ENCODE measurements at places on chromosomes 5 and 9. TPM values are rescaled to one million over a fixed set of nuclear protein-coding genes. Genes with fewer than 3 reads are reported as not detected.

LHX3 gene
- polyA plus RNA-seq, result not detected

SLC6A19 gene
- polyA plus RNA-seq, result not detected

PCDHGC5 gene
- polyA plus RNA-seq, result 0.72 TPM

TRIM36 gene
- polyA plus RNA-seq, result 0.08 TPM

ANXA2R gene
- polyA plus RNA-seq, result 1.1 TPM

CBY3 gene
- not detected for polyA plus RNA-seq

- no peaks in the 10 kb centered on the region for H3K27me3 ChIP-seq
- no peak overlapping the region for H3K4me3 ChIP-seq
- DNase-seq, result no peak
- no peaks in the 10 kb centered on the region for H3K36me3 ChIP-seq
- H3K27ac ChIP-seq, result no peak overlapping the region
- no peaks in the 10 kb centered on the region for H3K4me1 ChIP-seq
These were observed 42.3 kb upstream of the MUSK start for GRCh38 chr9:110626101-110626829.

DNA sequence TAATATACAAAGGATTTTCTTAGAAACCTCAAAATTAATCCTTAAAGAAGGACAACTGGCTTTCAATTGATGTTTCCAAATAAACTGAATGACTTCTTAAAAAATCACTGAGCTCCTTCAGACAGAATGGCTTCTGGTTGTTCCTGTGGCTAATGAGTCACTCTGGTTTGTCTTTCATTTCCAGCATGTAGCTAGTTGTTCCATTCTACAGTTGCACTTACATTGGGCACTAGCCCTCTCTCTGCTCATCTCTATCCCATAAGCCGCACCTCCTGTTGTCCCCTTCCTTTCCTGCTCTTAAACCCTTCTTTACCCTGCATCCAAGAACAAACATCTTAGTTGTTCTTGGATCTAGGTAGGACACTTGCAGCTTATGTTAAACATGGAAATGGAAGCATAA lies 235.3 kb upstream of the HAPLN1 start:
- no peaks in the 10 kb centered on the region for H3K36me3 ChIP-seq
- DNase-seq, result no peak
- no peak overlapping the region for H3K4me3 ChIP-seq
- no peaks in the 10 kb centered on the region for H3K27me3 ChIP-seq
- no peak overlapping the region for H3K27ac ChIP-seq

- no peaks in the 10 kb centered on the region for H3K27me3 ChIP-seq
- H3K36me3 ChIP-seq, result peaks cover 27% of the 10 kb centered on the region
- no peak for DNase-seq
- H3K4me1 ChIP-seq, result no peaks in the 10 kb centered on the region
- no peak overlapping the region for H3K27ac ChIP-seq
These were observed 72.5 kb downstream of the AP3B1 start for GRCh38 chr5:78221964-78222451.

DNA sequence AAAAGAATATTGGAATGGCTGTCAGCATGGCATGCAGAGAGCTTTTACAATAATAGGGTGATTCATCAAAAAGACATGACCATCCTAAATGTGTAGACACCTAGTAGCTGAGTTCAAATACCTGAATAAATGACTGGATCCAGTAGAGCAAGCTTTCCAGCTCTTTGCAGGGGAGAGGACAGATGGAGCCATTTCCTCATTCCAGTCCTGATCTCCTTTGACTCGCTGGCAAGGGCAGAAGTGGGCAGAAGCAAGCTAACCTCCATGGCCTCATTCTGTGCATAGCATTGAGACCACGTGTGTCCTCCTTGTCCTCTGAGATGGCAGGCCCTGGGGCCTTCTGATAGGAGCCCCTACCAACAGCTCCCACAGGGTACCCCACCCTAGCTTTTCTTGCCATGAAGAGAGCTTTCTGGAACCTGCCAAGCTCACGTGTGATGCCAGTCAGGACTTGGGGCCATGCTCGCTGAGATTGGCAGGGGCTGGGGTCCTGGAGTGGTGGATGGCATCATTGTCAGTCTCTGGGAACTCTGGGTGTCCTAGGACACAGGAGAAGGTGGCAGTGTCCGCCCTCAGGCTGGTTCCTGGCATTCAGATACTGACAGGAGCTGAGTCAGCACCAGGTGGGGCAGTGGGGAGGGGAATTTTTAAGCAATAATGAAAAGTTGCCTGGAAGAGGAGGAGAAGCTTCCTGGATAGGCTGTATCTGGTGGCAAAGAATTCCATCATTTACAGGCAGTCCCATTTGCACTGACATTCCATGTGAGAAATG lies 33.6 kb downstream of the WWC1 start:
- no peak for DNase-seq
- no peak overlapping the region for H3K27ac ChIP-seq
- H3K27me3 ChIP-seq, result peaks cover 7% of the 10 kb centered on the region
- H3K4me3 ChIP-seq, result no peak overlapping the region
- no peaks in the 10 kb centered on the region for H3K4me1 ChIP-seq
- H3K36me3 ChIP-seq, result no peaks in the 10 kb centered on the region

GRCh38 chr9:92627651-92628050 lies 42.3 kb downstream of the IPPK start:
- H3K27ac ChIP-seq, result no peak overlapping the region
- H3K4me1 ChIP-seq, result no peaks in the 10 kb centered on the region
- H3K36me3 ChIP-seq, result peaks cover 21% of the 10 kb centered on the region
- H3K27me3 ChIP-seq, result no peaks in the 10 kb centered on the region

GRCh38 chr5:91468651-91469422 lies 85.7 kb upstream of the ARRDC3 start:
- peak overlapping the region; percentile 84 for H3K27ac ChIP-seq
- H3K4me1 ChIP-seq, result no peaks in the 10 kb centered on the region
- H3K4me3 ChIP-seq, result no peak overlapping the region

- no peaks in the 10 kb centered on the region for H3K36me3 ChIP-seq
- peaks cover 45% of the 10 kb centered on the region for H3K27me3 ChIP-seq
- no peak for DNase-seq
These were observed 5.0 kb downstream of the DMRT3 start for GRCh38 chr9:981491-981898.

DNA sequence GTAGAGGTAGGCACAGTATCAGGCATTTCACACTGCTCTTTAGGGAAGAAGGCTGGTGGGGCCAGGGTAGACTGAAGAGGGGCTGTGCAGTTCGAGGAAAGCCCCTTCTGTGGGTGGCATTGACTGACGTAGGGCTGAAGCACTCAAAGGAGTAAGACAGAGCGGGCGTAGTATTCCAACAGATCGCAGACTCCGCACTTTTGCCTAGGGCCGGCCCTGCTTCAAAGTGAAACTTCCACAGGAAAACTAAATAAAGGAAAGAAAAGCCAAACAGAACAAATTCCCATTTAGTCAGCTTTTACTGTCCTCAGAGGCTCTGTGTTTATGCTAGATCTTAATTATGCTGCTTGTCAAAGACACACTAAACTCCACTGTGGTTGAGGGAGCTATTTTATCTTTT lies 493.0 kb upstream of the WWC1 start:
- H3K27me3 ChIP-seq, result no peaks in the 10 kb centered on the region
- no peaks in the 10 kb centered on the region for H3K36me3 ChIP-seq
- no peak overlapping the region for H3K4me3 ChIP-seq
- no peak overlapping the region for H3K27ac ChIP-seq

DNA sequence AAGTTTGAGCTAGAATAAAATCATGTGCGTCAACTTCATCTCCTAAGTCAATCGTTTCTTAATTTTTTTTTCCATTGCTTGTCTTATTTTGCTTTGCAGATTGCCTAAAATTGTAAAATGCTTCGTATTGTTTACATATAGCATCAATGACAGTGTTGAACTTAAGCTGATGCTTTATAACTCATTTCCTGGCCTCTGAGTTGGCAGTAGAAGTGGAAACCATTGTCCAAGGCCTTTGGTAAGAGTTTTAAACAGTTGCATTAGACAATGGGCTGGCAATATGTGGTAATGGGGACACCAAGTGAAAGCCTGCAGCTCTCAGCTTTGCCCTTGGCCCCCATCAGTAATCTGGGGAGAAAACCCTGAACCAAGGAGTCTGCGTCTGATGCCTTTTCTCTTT lies 154.8 kb upstream of the GAS1 start:
- H3K27me3 ChIP-seq, result no peaks in the 10 kb centered on the region
- H3K4me3 ChIP-seq, result no peak overlapping the region
- no peaks in the 10 kb centered on the region for H3K4me1 ChIP-seq
- no peaks in the 10 kb centered on the region for H3K36me3 ChIP-seq
- DNase-seq, result no peak

GRCh38 chr5:71620630-71621029 lies 33.5 kb downstream of the MCCC2 start:
- no peaks in the 10 kb centered on the region for H3K27me3 ChIP-seq
- H3K4me3 ChIP-seq, result no peak overlapping the region
- H3K36me3 ChIP-seq, result peaks cover 44% of the 10 kb centered on the region
- H3K27ac ChIP-seq, result no peak overlapping the region

- no peak for DNase-seq
- no peaks in the 10 kb centered on the region for H3K27me3 ChIP-seq
- no peaks in the 10 kb centered on the region for H3K4me1 ChIP-seq
These were observed 291.9 kb downstream of the COX7C start for GRCh38 chr5:86909418-86910295.

DNA sequence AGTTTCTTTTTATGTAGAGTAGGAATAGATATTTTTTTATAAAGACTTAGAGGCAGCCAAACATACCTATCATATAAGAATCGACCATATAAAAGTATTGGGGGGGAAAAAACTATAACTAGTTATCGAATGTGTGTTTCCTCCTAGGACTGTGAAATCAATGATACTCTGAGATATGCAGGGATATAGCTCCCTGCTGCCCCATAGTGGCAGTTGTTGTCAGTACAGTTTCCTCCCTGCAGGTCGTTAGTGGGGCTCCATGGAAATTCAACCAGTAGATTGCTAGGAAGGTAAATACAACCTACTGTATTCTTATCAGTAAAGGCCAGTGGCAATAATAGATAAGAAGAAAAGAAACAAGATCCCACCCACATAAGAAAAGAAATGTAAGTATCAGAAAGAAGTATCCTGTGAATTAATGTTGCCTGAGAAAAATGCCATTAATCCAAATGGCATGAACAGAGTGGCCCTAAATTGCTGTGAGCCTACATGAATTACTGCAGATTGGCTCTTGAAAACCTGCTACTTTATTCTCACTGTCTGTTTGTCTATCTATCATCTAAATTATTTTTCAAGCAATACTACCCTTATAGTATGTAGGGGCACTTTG lies 136.9 kb upstream of the FBN2 start:
- H3K4me3 ChIP-seq, result no peak overlapping the region
- H3K4me1 ChIP-seq, result no peaks in the 10 kb centered on the region
- H3K27ac ChIP-seq, result no peak overlapping the region

- H3K36me3 ChIP-seq, result no peaks in the 10 kb centered on the region
- H3K27me3 ChIP-seq, result no peaks in the 10 kb centered on the region
- DNase-seq, result no peak
- H3K4me3 ChIP-seq, result no peak overlapping the region
- no peaks in the 10 kb centered on the region for H3K4me1 ChIP-seq
These were observed 171.6 kb downstream of the FAM174A start for GRCh38 chr5:100706776-100707175.

DNA sequence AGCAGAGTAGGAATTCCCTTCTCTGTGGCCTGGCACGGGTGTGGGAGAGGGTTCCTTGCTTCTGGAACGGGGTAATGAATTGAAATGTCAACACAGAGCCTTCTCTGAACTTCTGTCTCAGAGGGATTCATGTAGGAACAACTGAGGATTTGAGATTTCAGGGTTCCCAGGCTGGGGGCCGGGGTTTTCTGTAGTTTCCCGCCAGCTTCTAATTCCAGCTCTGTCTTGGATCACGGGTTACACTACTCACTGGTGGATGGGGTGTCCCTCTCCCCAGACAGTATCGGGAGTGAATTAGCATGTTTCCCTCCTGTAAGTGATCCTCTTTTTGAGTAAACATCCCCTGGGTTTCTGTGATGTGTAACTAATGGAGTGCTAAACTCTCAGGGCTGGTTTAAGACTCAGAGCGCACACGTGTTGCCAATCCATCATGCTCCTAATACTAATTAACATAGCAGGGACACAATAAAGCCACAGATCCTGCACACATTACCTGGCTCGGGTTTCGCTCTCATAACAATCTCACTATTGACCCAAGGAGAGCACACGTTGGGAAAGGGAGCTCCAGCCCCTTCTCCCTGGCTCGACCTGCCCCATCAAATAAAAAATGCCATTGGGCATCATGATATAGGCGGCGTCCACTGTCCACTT lies 18.1 kb upstream of the DMRT2 start:
- no peaks in the 10 kb centered on the region for H3K36me3 ChIP-seq
- no peak overlapping the region for H3K4me3 ChIP-seq
- DNase-seq, result no peak
- H3K27ac ChIP-seq, result no peak overlapping the region
- no peaks in the 10 kb centered on the region for H3K4me1 ChIP-seq

GRCh38 chr5:84430863-84431663 lies 46.4 kb upstream of the EDIL3 start:
- DNase-seq, result no peak
- H3K4me1 ChIP-seq, result no peaks in the 10 kb centered on the region
- no peaks in the 10 kb centered on the region for H3K36me3 ChIP-seq
- no peak overlapping the region for H3K27ac ChIP-seq
- no peaks in the 10 kb centered on the region for H3K27me3 ChIP-seq

DNA sequence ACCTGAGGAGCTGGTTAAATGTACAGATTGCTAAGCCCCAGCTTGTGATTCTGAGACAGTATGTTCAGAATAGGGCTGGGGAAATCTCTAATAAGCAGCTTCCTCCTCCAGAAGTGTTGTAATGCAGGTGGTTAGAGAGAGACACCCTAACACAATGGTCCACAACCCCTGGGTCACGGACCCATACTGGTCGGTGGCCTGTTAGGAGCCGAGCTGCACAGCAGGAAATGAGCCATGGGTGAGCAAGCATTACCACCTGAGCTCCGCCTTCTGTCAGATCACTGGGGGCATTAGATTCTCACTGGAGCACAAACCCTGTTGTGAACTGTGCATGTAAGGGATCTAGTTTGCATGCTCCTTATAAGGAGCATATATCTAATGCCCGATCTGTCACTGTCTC lies 61.8 kb downstream of the SLC36A1 start:
- DNase-seq, result no peak
- H3K4me1 ChIP-seq, result no peaks in the 10 kb centered on the region
- no peaks in the 10 kb centered on the region for H3K36me3 ChIP-seq
- H3K27me3 ChIP-seq, result no peaks in the 10 kb centered on the region
- H3K4me3 ChIP-seq, result no peak overlapping the region

DNA sequence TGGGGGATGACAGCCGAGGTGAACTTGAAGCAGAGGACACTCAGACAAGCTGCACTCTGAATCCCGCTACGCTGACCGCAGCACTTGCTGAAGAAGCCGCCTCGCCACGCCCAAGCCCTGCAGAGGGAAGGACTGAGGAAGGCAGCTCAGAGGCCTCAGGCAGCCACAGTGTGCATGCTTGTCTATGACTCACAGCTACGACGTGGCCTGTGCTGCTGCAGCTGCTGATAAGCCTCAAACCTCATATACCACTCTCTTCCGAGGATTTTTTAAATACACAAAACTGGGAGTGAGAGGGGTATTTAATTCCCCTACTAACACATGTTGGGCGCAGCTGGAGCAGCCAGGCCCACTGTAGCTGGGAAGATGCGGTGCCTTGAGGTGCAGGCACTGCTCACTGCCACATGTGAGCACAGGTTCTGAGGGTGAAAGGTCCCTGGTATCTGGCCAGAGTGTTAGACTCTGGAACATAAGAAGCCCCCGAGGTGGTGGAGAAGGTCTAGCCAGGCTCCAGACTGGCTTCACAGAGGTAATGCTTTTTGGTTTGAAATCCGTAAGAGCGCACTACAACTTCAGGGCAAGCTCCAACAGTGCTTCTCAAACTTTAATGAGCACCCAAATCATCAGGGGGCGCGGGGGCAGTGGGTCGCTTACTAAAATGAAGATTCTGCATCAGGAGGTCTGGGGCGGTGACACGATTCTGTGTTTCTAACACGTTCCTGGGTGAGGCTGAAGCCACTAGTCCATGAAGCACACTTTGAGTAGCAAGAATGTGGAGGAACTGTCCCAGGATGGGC lies 196.8 kb downstream of the AUH start:
- H3K27me3 ChIP-seq, result no peaks in the 10 kb centered on the region
- DNase-seq, result peak; percentile 88
- peaks cover 44% of the 10 kb centered on the region for H3K4me1 ChIP-seq
- H3K4me3 ChIP-seq, result no peak overlapping the region

All from heart left ventricle (tissue), 16 donors.